ENCODE measurements at places on chromosomes 6 and 20. TPM values are rescaled to one million over a fixed set of nuclear protein-coding genes. Genes with fewer than 3 reads are reported as not detected.

MYCT1 gene
- 13.6 TPM for polyA plus RNA-seq

B3GAT2 gene
- not detected for polyA plus RNA-seq

CD24 gene
- polyA plus RNA-seq: 0.42 TPM

HLA-DQA2 gene
- polyA plus RNA-seq: not detected

KHDC3L gene
- polyA plus RNA-seq: not detected
